IPS DF 6.9 (cell line): ENCODE measurements at places on chromosomes 13 and 19.

GRCh38 chr19:5692723-5693194 is 2.7 kb downstream of the RPL36 start:
- no peak for DNase-seq

DNA sequence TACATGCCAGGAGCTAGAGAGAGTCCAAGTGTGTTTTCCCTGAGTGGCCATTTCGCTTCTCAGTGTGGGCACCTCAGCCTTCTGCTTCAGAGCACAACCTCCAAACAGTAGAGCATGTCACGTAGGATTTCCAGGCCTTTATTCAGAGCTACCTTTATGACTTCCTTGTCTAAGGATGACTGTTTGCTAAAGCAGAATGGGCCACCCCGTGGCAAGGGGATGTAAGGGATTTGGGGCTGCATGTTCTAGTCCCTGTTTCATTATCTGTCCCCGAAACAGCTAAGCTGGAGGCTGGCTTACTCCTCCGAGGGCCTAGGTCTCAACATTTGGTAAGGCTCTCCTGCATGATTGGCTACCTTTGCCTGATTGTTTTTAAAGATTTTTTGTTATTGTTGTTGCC is 6.0 kb downstream of the RNASEH2B start:
- no peak for DNase-seq

DNA sequence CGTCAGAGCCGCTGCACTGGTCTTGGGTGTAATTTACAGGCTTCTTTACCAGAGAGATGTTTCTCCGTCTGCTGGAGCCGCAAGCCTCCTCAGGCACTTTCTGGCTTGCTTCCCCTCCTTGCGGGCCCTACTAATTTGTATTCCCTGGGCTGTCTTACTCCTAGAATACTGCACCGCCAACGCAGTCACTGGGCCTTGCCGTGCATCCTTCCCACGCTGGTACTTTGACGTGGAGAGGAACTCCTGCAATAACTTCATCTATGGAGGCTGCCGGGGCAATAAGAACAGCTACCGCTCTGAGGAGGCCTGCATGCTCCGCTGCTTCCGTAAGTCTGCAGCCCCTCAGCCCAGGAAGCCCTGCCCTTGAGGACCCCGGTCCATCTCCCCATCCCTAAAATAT is 14.1 kb upstream of the C19orf33 start:
- DNase-seq = no peak

DNA sequence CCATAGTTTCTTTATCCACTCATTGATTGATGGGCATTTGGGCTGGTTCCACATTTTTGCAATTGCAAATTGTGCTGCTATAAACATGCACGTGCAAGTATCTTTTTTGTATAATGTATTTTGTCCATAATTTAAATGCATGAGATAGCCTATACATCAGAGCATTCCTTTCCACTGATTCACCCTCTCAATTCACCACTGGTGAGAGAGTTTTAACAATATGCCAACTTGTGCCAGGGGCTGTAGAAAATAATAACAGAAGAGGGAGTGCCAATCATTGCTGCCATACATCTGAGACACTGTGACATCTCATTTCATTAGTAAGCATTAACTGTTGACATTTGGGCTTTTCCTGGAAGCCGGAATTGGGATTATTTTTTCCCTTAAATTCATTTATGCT is 125.1 kb downstream of the RAP2A start:
- DNase-seq = no peak

- no peak for DNase-seq
These were observed 27.6 kb downstream of the ARL11 start for GRCh38 chr13:49655906-49656305.

- no peak for DNase-seq
These were observed 1163.0 kb downstream of the DIAPH3 start for GRCh38 chr13:59000770-59001169.

DNA sequence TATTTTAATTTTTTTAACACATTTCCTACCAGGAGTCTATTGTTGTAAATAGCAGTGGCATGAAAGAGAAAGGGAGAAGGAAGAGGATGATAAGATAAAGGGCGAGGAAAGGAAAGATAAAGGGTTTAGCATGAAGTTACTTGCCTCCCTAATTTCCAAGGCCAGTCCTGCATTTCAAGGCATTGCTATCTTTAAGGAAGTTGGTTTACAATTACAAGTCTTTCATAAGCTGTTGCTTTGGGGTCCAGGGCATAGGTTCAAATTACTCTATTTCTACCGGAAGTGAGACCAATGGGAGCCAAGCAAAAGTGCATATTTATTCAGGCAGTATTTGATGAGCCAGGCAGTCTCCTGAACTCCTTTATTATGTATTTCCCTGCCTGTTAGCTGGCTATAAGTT is 27.7 kb upstream of the UBL3 start:
- DNase-seq = no peak

DNA sequence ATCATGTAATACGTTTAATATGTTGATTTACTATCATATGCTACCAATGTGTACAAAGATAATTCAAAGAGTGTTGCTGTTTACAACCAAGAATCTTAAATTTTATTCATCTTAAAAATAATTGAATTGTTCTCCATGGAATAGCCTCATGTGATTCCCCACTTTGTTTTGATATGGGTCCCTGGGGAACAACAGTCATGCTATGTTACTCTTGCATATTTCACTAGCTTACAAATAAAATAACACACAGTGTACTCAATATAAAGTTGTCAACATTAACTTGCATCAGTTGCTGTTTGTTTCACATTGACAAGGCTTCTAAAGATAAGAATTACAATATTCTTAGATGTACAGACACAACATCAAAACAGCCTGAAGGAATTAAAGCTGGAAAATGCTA is 2.3 kb downstream of the ENOX1 start:
- DNase-seq = no peak

DNA sequence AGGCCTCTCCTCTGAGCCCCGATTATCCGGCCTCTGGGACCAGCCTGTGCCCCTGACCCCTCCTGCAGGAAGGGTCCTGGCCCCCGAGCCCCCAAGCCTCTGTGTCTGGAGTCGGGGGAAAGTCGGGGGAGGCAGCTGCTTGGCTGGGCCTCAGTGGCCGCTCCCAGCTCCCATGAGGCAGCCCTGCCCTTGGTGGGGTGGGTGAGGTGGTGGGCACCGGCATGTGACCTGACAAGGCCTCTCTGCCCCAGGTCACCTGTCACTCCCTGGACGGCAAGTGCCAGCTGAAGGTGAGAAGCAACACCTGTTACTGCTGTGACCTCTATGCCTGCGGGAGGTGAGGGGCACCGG is 41.5 kb downstream of the TMEM255B start:
- no peak for DNase-seq

DNA sequence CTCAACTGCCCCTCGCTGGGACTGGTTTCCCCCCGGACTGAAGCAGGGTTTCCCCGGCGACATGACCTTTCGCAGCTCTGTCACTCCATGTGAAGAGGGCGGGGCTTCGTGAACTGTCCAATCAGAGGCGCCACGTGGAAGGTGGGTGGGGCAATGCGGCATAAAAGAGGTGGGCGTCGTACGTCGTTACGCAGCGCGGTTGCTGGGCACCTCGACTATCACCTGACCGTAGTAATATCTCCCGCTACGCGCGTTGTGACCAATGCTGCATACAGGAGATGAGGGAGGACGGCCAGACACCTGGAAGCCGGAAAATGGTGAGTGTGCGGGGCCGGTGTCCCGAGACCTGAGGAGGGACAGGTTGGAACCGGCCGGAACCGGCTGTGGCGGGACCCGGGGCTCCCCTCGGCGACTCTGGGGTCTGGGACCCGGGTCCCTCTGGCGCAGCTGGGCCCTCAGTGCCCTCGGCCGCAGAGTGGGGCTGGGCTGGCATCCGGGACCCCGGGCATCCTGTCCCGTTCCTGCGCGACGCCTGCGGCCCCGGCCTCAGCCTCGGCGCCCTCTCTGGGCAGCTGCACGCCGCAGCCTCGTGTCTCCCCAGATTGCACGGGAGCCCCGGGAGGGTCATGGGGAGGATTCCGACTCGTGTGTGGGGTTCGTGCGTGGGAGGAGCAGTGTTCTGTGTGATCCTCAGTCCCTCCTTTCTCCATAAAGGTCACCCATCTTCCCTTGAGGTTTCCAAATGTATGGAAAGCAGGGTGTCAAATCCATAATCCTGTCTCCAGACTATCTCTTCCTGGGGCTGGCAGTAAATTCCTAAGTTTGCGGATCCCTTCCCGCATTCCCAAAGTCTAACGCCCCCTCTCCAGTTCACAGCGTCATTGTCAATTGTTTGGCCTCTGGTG is 32.2 kb downstream of the ZNF136 start:
- DNase-seq = peak; percentile 93

DNA sequence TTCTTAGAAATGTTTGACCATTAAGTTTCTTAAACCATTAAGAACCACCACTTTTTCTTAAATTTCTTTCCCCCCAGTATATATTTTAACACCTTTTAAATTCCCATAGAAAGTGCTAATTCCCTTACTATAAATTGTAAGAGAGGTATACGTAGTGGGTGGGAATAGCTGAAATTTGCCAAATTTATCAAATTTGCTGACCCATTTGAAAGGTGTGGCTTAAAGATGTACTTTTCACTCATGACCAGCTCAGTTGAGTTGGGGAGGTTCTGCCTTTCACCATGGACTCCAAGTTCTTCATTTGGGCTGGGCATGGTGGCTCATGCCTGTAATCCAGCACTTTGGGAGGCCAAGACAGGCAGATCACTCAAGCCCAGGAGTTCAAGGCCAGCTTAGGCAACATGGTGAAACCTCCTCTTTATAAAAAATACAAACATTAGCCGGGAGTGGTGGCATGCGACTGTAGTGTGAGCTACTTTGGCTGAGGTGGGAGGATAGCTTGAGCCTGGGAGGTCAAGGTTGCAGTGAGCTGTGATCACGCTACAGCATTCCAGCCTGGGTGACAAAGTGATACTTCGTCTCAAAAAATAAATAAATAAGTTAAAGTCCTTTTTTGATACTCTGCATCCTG is 133.2 kb downstream of the MRPL57 start:
- DNase-seq = no peak

DNA sequence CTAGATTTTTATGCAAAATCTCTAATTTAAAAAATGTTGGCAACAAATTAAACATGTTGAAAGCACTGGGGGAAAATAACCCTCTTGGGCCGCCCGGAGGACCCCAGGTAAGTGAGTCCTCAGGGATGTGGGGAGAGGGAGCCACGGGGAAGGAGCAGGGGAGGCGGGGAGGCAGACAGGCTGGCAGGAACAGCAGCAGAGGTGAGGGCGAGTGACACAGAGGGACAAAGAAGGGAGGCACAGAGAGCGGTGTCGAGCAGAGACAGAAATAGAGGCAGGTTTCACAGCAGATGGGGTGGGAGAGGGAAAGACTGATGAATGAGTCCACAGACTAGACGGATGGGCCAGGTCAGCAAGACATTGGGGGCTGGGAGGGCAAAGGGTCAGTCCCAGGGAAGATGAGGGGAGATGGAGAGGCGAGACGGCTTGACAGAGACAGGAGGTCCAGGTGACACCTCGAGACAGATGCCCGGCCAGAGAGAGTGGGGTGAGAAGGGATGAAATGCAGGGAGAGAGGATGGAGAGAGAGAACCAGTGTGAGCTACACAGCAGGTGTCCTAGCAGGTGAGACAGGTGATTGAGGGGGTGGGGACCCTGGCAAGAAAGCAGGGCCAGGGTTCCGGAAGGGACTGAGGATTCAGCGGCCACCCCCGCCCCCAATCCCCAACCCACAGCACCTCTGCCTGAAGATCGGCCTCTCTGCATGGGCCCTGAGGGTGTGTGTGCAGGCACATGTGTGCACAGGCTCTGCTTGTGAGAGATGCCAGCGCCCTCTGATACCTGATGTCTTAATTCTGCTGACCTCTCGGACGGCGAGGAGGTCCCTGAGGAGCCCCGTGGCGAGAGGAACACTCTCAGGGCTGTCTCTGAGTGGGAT is 3.8 kb downstream of the LRRC4B start:
- DNase-seq = no peak

- no peak for DNase-seq
These were observed 9.0 kb upstream of the LTBP4 start for GRCh38 chr19:40592170-40592569.

- no peak for DNase-seq
These were observed 402.1 kb downstream of the ZNF536 start for GRCh38 chr19:30774252-30774766.

- DNase-seq = no peak
These were observed 4.6 kb downstream of the MIDN start for GRCh38 chr19:1252821-1253513.

DNA sequence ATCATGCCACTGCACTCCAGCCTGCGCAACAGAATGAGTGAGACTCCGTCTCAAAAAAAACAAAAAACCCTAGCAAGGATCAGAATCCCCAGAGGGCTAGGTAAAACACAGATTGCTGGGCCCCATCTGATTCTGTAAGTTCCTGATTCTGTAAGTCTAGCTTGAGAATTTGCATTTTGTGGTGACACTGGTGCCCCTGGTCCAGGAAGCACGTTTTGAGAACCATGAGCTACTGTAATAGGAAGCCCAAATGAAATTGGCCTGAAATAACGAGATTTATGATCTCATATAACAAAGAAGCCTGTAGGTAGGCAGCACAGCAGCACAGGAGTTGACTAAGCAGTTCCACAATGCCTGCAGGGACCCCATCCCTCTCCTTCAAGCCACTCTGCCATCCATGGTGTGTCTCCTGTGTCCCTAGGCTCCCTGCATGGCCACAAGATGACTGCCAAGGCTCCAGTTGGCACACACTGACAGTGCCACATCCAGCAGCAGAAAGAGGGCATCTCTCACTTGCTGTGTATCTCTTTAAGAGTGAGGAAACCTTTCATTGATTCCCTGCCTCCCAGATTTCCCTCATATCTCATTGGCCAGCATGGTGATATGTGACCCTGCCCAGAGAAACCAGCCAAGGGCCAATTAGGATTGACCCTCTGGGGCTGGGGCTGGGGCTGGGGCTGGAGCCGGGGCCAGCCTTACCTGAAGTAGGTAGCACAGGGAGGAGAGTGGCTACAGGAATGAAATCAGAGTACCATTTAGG is 21.7 kb downstream of the SIPA1L3 start:
- no peak for DNase-seq

GRCh38 chr19:16034958-16035560 is 41.2 kb upstream of the TPM4 start:
- no peak for DNase-seq

- no peak for DNase-seq
These were observed 8.1 kb downstream of the LGALS7 start for GRCh38 chr19:38765214-38765613.

- no peak for DNase-seq
These were observed 6.3 kb upstream of the ZSWIM4 start for GRCh38 chr19:13788991-13789390.

DNA sequence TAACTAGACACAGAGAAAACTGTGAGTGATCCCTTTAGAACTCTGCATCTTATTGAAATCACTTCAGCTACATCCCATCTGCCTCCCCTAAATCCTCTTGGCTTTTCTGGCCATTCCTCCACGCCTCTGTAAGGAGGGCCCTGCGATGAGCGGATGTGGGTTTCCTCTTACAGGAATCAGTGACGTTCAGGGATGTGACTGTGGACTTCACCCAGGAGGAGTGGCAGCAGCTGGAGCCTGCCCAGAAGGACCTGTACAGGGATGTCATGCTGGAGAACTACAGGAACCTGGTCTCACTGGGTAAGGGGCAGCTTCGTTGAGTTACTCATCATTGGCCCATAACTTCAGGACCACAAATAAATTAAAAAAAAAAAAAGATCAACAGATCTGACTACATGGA is 18.5 kb downstream of the ZNF71 start:
- no peak for DNase-seq
